Activated T-cell treated with anti-CD3 and anti-CD28 coated beads for 4 hours (primary cell): ENCODE measurements at places on chromosomes 13 and 19.

DNA sequence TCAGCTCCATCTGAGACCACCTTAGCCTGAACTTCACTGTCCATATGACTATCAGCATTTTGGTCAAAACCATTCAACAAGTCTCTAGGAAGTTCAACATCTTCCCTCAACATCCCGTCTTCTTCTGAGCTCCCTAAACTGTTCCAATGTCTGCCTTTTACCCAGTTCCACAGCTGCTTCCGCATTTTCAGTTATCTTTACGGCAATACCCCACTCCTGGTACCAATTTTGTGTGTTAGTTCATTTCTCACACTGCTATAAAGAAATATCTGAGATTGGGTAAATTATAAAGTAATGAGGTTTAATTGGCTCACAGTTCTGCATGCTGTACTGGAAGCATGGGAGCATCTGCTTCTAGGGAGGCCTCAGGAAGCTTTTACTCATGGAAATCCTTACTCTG is 771.2 kb downstream of the SLITRK6 start:
- DNase-seq: no peak

- DNase-seq: peak; percentile 96
Observed at GRCh38 chr19:8513687-8514504, at the start of gene ZNF414. Gene ZNF414 (minus strand): TSS chr19:8514167. CDS start chr19:8514046, 121 bp downstream.

DNA sequence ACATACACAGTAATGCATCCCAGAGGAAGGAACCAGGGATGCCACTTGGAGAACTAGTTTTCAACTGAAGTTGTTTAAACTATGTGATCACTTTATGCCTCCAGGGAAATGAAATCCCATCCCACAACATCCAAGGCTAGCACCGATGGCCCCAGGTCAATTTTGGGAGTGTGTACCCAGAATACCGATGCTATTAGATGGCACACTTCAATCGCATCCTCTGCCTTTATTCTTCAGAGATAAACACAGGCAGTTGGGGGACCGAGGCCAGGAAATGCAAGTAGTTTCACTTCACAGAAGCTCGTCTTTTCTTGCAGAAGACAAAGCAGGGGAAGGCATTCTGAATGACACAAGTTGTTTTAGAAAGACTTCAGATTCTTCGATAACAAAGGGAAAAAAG is 13.8 kb downstream of the STK24 start:
- DNase-seq: no peak

DNA sequence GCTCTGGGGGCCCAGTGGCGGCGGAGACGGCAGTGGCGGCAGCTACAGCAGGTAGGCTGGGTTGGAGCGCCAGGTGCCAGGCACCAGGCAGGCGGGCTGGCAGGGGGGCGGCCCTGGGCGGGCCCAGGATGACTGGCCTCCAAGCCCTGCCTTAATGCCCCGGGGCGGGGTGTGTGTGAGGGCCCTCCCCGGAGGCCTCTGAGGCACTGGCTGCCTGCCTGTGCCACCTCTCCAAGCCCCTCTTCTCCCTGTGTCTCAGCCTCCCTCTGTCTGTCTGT is at the start of gene KLK11:
Gene KLK11, minus strand, starts transcription at position 63 of the 278 bp plus-strand sequence. CDS start 985 bp downstream, outside the sequence.
- no peak for DNase-seq

DNA sequence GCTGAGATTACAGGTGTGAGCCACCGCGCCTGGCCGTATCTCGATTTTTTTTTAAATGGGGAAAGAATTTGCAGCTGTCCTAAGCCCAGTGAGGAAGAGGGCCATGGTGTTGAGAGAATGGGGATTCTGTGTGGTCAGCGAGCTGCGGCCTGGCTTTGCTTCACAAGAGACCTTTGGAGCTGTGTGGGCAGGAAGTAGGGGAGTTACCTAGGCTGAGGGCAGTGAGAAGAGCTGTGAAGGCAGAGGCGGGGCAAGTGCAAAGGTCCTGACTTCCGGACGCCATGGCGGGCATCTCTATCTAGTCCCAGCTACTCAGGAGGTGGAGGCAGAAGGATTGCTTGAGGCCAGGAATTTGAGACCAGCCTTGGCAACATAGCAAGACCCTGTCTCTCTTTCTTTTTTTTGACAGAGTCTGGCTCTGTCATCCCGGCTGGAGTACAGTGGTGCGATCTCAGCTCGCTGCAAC is 4.9 kb downstream of the AP2A1 start:
- no peak for DNase-seq

GRCh38 chr13:97971519-97971918 is 18.0 kb downstream of the IPO5 start:
- DNase-seq: no peak

GRCh38 chr13:41061914-41062837 is 867 bp downstream of the WBP4 start:
- DNase-seq: no peak

DNA sequence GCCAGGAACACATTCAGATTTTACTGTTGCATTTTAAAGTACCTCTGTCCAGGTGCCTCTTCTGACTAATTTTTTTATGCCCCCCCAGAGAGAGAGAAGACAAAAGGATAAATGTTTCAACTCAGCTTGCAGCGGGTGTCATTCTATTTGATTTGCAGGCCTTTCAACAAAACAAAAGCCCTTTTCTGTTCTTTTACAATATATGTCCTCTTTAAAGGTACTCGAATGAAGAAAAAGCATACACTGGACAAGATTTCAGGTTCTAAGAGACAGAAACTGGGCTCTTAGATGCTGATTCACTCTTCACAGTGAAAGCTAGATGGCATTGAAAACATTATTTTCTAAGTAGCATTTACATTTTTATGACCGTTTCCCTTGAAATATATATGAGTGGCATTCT is 2.9 kb upstream of the FRY start:
- no peak for DNase-seq

GRCh38 chr13:32687275-32687674 is 101.0 kb downstream of the PDS5B start:
- DNase-seq: no peak

- DNase-seq: no peak
Observed at GRCh38 chr19:33202546-33203507, 8.7 kb downstream of the LRP3 start.

GRCh38 chr13:41059456-41060081 is 1.7 kb upstream of the WBP4 start:
- no peak for DNase-seq

- peak; percentile 77 for DNase-seq
Observed at GRCh38 chr19:48351341-48351752, 12.4 kb downstream of the TMEM143 start.

DNA sequence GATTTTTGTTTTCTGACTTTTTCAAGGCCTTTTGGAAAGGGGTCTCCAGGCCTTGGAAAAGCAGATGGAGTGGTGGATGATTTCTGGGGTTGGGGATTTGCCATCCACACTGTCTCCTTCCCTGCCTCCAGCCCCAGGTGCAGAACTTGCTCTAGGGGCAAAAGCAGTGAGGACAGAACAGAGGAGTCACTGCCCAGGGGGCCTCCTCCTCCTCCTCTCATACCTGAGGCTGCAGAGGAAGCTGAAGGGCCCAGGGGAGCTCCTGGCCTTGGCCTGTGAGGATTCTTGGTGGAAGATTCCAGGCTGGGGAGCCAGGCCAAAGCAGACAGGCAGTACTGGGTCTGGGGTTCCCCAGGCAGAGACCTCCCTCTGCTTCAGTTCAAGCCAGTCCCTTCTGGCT is 52.3 kb upstream of the URI1 start:
- DNase-seq: no peak

GRCh38 chr13:95023405-95023804 is 277.8 kb downstream of the ABCC4 start:
- no peak for DNase-seq

GRCh38 chr19:47247308-47247990 is 8.9 kb upstream of the CCDC9 start:
- DNase-seq: peak; percentile 77

DNA sequence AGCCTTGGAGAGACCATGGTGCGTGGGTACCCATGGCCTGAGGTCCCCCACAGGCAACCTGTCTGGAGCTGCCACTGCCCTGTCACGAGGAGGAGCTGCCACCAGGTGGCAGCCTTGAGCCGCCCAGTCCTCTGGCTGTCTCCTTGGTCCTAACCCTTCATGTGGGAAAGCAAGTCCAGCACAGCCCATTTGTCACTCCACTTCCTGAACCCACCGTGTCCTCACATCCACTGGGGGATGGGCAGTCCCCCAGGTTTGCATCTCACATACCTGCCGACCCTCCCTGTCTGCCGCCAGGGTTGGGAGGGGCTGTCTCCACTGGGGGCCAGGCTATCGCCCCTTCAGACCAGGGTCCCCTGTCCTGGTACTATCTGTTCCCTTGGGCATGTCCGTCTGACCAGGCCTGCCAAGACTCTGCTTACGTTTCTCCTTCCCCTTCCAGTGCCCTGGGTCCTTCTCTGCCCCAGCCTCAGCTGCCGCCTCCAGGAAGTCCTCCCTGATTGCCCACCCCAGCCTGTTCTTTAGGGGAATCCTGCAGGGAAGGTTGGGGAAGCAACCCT is 4.5 kb downstream of the FAM174C start:
- peak; percentile 57 for DNase-seq

- no peak for DNase-seq
Observed at GRCh38 chr19:49342291-49342721, 7.1 kb downstream of the CD37 start.

DNA sequence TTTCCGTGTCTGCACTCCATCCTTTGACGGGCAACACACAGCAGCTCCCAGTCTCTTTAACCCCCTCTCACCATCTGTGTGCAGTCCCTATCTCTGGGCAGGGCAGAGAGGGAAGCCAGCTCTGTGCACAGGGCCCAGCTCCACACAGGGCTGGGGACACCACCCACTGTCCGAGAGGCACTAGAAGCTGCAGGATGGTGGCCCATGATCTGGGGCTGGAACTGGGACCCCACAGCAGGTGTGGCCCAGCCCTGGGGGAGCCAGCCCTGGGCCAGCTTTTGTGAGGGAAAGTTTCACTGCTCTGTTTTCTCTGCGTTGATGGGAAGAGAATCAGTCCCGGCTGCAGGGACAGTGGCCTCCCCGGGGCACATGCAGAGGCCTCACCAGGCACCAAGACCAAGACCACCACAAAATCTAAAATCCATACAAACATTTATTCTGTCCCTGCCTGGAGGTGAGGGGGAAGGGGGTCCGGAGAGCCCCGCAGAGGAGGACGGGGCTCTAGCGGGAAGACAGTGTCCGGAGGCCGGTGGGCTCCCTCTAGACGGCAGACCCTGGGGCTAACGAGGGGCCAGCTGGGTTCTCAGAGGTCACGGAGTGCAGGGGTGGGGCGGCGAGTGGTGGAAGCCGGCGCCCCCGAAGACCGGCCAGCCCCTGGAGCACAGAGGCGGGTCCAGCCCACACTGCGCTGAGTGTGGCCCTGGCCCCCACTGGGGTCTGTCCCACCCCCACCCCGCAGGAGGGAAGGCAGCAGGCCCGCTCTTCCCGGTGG is 2.9 kb upstream of the ATP8B3 start:
- no peak for DNase-seq

DNA sequence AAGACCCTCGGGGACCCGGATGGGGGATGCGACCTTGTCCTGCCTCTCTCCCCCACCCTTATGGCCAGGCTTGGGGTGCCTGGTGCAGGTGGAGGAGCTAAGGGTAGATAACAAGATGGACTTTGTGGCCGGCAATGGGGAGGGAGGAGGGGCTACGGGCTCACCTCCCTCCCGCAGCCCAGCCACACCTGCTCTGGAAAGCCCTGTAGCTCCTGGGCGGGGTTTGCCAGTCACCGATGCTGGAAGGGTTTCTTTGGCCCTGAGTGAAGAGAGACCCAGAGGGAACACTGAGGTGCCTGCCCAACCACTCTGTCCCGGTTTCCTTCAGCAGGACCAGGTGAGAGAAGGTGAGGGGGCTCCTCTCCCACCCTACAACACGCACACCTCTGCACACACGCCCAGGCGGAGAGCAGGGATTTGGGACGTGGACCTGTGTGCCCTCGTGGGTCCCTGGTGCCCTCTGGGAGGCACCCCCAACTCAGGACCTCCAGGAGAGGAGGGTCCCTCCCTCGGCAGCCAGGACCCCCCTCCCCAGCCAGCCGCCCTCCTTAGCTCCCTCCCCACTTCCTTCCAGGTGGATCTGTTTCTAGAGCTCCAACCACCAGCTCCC is at the start of gene FUT2:
Gene FUT2, plus strand, starts transcription at position 229 of the 610 bp plus-strand sequence. CDS start 6,986 bp downstream, outside the sequence.
- DNase-seq: no peak

DNA sequence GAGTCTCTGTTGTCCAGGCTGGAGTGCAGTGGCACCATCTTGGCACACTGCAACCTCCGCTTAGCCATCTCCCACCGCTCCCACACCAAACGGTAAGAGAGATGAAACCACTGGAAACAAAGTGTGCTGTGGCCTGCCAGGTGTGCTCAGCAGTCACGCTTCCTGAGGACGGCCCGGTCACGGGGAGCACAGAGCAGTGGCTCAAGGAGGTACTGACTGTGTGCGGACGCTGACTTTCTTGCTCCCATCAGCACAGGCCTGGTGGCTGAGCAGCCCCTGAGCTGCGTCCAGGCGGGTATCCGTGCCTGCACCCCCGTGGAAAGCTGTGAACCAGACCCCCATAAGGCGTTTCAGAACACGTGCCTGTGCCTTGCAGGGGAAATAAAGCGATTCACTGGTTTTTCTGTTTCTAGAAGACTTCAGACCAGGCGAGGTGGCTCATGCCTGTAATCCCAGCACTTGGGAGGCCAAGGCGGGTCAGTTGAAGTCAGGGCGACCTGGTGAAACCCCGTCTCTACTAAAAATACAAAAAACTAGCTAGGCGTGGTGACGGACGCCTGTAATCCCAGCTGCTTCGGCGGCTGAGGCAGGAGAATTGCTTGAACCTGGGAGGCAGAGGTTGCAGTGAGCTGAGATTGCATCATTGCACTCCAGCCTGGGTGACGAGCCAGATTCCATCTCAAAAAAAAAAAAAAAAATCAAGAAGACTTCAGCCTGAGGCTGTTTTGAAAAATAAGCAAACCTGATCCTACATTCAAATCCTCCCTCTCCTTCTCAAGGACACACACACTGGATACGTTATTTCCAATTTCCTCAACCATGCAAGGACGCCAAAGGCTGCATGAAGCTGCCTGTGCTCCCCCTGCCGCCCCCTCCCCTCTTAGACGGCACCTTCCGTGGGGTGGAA is 25.5 kb downstream of the ADPRHL1 start:
- DNase-seq: no peak

DNA sequence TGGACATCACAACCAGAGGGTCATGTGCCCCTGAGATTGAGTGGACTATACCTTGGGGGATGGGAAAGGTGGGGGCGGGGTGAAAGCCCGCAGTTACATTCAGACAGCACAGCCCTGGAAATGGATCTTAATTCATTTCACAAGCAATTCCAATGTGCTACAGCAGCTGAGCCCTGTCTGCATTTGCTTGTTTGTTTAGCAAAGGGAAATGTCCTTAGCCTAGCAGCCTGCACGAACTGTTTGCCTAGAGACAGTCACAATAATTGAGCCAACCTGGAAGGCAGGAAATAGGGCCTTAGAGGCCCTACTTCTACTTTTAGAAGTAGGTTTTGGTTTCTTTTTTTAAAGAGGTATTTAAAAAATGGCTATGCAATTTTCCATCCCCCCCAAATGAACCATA is 177.3 kb upstream of the KL start:
- DNase-seq: no peak

DNA sequence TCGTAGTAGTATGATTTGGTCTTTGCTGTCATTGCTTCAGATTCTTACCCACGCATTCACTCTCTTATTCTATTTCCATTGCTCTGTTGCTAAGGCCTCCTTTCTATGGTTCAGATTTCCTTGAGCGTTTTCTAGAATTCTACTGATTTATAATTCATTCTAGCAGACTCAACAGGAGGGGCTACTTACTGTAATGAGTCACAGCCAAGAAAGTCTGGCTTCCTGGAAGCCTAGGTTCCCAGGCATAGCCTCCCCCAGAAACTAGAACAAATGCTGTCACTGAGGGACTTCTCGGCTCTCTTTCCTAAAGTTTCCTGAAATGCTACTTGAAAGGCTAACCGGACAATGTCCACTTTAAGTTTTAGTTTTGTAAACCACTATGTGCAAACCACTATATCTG is 47.7 kb upstream of the SPATA13 start:
- DNase-seq: no peak

- DNase-seq: no peak
Observed at GRCh38 chr19:29569038-29569911, 36.8 kb upstream of the POP4 start.
